ENCODE measurements at places on chromosomes 1 and 21. TPM values are rescaled to one million over a fixed set of nuclear protein-coding genes. Genes with fewer than 3 reads are reported as not detected.

The CCDC27 gene
- total RNA-seq, result not detected

The HCN3 gene
- total RNA-seq, result 1.5 TPM

The BTG2 gene
- 115 TPM for total RNA-seq

The PAPPA2 gene
- total RNA-seq, result 0.13 TPM

The LYPD8 gene
- total RNA-seq, result not detected

The TNFSF4 gene
- 1.5 TPM for total RNA-seq

The AMY1C gene
- total RNA-seq, result not detected

The KIAA1614 gene
- 0.18 TPM for total RNA-seq

The BARHL2 gene
- total RNA-seq, result not detected

The C1orf87 gene
- not detected for total RNA-seq

DNA sequence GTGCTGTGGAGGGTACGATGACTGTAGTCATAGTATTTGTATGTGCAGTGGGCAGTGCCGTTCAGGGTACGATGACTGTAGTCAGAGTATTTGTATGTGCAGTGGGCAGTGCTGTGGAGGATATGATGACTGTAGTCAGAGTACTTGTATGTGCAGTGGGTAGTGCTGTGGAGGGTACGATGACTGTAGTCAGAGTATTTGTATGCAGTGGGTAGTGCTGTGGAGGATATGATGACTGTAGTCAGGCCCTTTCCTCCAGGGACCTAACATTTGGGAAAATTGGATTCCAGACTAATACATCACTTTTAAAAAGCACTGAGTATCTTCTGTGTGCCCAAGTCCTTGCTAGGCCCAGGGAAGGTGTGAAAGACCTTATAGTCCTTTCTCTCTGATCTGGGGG lies 2.9 kb downstream of the ZNF672 start:
- no peak for DNase-seq

DNA sequence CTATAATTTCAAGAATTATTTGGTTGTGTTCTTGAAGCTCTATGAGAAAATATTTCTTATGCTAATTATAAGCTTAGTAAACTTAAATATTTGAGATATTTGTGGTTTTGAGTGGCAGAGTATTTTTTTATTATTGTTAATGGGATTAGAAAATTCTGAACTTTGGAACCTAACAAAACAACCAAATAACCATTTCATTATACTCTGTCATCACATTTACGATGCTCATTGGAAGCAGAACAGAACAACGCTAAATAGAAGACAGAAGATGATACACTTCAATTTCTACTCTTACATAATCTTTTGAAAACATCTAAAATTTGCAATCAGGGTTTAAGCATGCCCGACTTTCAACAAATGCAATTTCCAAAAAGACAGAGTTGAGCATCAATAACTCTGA lies 270.2 kb downstream of the PTPRC start:
- no peak for DNase-seq

DNA sequence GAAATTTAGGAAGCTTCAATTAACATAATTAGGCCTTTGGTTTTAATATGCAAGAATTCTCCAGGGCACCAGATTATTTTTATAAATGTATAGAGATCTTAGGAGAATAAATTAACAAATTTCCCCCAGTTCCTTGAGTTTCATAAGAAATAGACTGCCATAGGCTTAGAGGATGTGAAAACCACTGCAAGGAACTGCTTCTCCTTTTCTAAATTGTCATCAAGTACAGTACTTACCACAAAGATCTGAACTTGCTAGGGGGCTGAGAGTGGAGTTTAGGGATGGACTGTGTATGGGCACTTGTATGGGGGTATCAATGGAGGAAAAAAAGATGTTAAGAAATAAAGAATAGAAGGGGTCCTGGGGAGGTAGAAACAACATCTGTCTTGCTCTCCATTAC lies 31.1 kb downstream of the LHX8 start:
- no peak for DNase-seq

DNA sequence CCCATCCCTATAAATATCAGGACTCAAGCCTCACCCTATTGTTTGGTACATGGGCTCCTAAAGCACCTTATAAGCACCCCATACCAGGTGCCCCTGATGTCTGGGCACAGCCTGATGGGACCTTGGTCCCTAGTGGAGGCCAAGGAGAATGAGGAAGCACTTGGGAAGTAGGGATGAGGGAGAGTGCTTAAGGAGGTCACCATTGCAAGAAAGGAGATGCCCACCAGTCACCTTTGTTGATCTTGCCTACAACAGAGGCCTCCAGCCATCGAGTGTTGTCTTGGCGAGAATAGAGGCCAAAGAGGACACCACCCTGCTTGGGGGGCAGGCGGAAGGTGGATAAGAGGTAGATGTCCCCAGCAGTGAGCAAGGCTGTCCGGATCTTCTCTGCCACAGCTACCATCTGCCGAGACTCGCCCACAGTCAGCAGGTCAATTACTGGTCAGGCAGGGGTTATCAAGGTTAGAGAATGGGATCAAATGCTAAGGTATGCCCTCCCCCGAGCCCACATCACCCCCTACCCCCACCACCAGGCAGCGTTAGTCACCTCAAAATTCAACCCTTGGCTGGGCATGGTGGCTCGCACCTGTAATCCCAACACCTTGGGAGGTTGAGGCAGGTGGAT lies 1.6 kb downstream of the THBS3 start:
- DNase-seq, result no peak

DNA sequence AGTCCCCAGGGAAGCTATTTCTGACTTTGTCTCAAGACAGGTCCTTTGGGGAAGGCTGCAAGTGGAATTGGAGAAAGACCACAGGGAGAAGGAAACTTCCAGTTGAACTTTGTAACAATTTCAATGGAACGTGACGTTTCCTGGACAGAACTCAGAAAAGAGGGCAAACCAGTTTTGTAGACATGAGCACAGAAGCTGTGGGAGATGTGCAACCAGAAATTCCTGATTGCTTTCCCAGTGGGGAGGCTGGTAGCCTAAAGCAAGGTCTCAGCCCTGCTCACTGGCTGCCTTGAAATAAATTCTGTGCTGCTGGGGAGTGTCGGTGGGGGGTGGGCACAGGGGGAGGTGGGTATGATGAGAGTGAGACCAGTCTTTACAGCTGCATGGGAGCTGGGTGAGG lies 1206.7 kb upstream of the ADGRL2 start:
- no peak for DNase-seq

- no peak for DNase-seq
Measured at GRCh38 chr1:61091455-61091854, 9.1 kb downstream of the NFIA start.

DNA sequence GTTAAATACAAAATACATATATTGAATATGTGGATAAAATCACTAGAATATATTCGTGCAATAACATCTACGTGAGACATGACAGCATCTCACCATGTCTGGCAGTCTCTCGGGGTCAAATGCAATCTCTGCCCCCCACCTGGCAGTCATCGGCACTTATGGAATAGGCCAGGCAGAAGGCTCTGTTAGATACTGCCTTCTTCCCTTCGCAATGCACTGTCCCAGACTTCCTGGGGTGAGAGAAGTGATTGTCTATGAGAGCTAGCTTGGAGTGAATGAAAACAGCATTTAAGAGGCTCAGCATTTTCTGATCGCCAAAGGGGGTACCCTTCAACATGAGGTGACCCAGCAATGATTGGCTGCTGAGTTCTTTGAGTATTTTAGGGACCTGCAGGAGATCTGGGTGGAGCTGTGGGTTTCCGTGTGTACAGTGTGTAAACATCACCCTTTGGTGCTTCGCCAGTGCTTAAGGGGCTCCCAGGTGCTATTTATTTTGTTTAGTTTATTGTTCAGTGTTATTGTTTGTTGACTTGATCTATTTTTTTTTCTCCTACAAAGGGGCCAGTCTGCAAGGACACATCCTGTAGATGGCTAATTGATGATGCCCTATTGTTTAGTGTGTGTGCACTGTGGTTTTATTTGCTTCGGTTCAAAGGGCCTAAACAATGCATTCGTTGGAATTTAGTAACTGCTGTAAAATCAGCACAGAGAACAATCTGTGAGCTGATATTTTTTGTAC lies 10.2 kb downstream of the ERG start:
- DNase-seq, result no peak

- DNase-seq, result no peak
Measured at GRCh38 chr1:189149547-189150375, 1327.9 kb downstream of the BRINP3 start.

DNA sequence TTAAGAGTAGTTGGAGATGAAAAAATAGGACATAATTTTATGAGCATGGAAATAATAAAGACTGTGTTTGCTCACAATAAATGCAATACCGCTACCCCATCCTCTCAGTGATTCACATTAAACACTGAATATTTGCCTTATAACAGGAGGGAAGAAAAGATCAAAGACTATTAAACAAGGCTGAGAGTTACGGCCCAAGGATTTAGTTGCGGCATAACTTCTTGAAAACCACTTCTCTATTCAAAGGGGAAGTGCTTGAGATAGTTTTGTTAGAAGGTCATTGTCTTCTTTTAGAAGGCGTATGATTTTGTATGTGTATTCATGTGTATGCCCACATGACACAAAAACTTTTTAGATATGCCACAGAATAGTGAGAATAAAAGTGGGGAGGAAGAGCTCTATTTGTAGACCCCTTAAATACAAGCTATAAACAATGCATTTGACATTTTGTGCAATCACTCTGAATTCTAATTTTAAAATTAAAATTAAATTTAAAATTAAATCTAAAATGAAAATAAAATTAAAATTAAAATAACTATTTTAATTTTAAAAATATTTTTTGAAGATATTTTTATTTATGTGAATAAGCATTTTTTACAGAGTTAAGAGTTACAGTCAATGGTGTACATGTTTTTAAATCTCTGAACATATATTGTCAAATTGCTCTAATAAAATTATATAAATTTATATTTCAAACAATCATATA lies 986.6 kb upstream of the ADAMTS5 start:
- no peak for DNase-seq

DNA sequence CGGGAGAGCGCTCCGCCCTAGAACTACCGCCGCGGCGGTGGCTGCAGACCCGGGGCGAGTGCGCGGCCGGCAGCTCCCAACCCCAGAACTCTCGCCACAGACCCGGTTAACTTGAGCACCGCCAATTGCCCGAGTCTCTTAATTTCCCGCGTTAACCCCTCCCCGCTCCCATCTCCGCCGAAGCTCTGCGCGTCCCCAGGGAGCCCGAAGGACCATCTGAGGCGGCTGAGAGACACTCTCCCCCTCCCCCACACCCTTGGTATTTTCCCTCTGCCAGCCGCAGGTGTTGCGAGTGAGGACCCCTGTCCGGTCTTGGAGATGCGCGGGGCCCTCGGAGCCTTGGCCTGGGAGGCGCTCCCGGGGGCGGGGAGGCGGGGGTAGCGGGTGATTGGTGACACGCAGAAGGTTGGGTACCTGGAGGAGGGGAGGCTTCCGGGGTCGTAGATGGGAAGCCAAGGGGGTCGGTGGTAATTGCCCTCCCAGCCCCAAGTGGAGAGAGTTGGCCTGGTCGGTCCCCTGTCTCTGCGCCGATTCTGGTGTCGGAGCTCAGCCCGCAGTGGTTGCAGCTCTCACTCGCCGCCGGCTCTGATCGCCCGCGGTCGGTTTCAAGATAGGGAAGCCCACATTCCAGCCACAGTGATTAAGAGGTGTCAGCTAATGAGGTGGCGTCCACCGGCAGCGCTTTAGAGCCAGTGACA lies 858 bp upstream of the SUSD4 start:
- DNase-seq, result peak; percentile 27

GRCh38 chr21:41634858-41635257 lies 126.9 kb upstream of the TMPRSS2 start:
- no peak for DNase-seq

DNA sequence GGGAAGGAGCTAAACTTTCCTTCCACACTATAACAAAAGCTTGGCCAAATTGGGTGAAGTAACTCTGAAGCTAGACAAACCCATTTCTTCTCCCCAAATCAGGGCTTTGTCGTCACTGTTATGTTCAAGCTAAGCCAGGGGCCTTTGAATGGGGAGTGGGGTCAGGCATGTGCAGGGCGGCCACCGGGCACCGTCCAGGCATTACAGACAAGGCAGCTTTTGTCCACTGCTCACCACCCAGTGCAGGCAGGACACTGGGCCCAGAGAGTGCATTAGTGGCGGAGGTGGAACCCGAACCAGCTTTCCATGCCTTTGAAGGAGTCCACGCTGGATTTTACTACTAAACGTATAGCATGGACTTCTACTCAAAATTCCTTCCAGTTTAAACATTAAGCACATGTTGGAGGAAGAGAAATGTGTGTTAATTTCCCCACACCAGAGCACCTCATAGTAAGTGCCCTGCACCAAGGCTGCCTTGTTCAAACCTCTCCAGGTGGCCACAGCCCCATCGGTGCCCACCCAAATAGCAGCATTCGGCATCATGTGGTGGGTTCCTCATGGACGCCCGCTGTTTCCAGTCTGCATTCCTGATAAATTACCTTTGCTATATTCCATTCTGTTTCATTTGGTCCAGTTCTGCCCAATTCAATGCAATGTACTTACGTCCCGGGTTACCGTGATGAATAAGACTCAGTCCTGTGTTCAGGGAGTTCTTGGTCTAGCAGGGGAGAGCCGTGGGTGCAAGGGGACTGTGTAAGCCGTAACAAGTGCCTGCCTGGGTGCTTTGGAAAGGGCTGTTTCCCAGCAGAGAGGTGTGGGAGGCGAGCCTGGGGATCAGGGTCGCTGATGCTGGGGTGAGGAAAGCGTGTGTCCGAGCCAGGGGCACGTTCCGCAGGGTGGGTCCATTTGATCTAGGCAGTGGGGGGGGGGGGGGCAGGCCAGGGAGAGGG lies 1.6 kb downstream of the UBASH3A start:
- DNase-seq, result peak; percentile 54

GRCh38 chr1:99005537-99005942 lies 879 bp upstream of the PLPPR5 start:
- no peak for DNase-seq

- no peak for DNase-seq
Measured at GRCh38 chr21:37710546-37711285, 205.5 kb downstream of the KCNJ6 start.

GRCh38 chr1:227299688-227300087 lies 18.6 kb downstream of the CDC42BPA start:
- no peak for DNase-seq

- DNase-seq, result no peak
Measured at GRCh38 chr1:77473690-77474089, 191.9 kb downstream of the AK5 start.

- no peak for DNase-seq
Measured at GRCh38 chr1:66022904-66023620, 230.4 kb downstream of the PDE4B start.

DNA sequence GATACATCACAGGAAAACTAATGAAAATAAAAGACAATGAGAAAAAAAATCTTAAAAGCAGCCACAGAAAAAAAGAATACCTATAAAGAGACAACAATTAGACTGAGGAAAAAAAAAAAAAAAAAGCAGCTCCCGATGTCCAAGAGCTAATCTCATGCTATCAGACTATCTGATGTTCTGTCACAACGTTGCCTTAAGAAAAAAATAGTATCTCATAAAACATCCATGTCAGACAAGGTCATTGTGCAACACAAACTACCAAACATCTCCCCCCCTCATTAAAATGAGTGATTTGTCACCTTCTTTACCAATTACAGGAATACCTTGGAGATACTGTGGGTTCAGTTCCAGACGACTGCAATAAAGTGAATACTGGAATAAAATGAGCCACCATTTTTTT lies 68.9 kb downstream of the ZNF644 start:
- no peak for DNase-seq

DNA sequence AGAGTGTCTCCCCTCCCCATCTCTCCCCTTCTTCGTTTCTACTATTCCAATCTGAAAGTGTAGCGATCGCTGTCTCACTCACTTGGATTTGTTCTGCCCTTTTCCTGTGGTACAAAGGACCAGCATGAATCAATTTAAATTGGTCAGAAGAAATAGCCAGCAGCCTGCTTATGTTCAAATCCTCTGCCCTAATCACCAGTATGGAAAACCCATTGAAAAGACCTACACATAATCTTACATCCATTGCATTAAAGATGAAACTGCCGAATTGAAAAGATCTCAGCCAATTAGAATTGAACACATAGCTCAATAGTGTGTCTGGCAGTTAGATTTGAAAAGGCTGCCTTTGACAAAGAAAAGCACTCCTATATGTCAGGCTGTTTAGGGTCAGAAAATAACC lies 122.6 kb downstream of the TNNI3K start:
- DNase-seq, result no peak

Measured in activated CD8-positive, alpha-beta T cell treated with anti-CD3 and anti-CD28 coated beads for 36 hours (primary cell).